ENCODE measurements at places on chromosomes 3 and 15.

DNA sequence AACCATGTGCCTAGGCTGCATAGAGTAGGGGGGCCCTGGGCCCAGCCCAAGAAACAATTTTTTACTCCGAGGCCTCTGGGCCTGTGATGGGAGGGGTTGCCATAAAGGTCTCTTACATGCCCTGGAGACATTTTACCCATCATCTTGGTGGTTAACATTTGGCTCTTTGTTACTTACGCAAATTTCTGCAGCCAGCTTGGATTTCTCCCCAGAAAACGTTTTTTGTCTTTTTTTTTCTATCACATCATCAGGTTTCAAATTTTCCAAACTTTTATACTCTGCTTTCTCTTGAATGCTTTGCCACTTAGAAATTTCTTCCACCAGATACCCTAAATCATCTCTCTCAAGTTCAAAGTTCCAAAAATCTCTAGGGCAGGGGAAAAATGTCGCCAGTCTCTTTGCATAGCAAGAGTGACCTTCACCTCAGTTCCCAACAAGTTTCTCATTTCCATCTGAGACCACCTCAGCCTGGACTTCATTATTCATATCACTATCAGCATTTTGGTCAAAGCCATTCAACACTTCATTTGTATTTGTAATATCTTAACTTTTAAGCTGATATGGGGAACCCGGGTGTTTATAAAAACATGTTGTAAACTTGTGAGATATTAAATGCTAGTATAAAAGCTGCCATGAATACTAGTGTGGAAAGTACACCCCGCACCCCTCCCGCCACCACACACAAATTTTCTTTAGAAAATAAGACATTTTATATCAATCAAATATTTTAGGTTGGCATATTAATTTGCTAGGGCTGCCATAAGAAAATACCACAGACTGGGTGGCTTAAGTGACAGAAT lies 56.0 kb upstream of the PLSCR4 start:
- DNase-seq: no peak

GRCh38 chr3:166837535-166837934 lies 542.6 kb downstream of the ZBBX start:
- DNase-seq: no peak

DNA sequence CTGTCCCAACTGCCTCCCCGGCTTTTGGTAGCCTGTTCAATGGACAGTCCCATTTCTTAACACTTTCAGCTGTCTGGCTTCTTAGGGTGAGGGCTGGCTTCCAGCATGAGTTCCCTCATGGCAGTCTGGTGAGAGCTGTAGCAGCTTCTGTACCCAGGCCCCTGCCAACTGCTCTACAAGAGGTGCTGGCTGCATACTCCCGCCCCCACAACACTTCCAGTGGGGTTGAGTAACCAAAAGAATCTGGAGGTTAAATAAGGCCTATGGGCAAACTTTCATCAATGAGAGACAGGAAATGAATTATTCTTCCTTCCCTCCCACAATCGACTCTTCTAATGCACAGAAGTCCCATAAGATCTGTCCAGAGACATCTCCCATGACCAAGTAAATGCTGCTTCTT lies 145.0 kb downstream of the NEK10 start:
- no peak for DNase-seq

DNA sequence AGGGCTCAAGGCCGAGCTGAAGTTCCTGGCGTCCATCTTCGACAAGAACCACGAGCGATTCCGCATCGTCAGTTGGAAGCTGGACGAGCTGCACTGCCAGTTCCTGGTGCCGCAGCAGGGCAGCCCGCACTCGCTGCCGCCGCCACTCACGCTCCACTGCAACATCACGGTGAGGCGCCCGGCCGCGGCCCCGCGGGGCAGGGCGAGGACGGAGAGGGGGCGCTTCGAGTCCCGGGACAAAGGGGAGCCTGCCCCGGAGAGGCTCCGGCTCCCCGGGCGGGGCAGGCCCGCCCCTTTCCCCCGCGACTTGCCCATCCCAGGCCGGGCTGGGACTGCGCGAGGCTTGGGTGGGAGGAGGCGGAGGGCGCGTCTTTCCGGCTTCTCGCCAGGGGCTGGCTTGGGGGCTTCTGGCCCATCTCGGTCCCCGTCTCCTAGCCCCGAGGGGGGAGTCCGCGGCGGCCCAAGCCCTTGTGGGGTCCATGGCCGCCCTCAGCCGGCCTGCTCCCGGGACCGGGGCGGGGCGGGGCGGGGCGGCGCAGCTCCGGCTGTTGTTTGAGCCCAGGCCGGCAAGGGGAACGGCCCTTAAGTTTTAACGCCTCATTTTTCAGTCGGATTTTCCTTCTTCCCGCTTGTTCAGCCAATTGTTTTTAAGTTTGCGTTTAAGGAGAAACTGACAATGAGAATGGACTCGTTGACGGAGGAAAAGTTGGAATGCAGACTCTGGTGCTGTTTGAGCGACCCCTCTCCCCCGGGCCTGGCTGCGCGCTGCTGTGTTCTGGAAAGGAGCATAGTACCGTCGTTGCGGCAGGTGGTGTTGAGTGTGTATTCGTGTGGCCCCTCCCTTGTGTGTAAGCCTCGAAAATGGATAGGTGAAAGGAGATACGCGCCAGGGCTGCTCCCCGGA lies 683 bp downstream of the UBE2Q2 start:
- peak; percentile 28 for DNase-seq

DNA sequence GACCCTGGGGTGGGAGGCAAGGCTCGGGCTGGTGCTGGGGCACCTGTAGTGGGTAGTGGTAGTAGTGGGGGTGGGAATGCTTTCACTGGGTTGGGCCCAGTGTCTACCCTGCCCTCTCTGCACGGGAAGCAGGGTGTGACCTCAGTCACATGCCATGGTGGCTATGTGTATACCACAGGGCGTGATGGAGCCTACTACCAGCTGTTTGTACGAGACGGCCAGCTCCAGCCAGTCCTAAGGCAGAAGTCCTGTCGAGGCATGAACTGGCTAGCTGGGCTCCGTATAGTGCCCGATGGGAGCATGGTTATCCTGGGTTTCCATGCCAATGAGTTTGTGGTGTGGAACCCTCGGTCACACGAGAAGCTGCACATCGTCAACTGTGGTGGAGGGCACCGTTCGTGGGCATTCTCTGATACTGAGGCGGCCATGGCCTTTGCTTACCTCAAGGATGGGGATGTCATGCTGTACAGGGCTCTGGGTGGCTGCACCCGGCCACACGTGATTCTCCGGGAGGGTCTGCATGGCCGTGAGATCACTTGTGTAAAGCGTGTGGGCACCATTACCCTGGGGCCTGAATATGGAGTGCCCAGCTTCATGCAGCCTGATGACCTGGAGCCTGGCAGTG lies 5.2 kb downstream of the DALRD3 start:
- DNase-seq: no peak

DNA sequence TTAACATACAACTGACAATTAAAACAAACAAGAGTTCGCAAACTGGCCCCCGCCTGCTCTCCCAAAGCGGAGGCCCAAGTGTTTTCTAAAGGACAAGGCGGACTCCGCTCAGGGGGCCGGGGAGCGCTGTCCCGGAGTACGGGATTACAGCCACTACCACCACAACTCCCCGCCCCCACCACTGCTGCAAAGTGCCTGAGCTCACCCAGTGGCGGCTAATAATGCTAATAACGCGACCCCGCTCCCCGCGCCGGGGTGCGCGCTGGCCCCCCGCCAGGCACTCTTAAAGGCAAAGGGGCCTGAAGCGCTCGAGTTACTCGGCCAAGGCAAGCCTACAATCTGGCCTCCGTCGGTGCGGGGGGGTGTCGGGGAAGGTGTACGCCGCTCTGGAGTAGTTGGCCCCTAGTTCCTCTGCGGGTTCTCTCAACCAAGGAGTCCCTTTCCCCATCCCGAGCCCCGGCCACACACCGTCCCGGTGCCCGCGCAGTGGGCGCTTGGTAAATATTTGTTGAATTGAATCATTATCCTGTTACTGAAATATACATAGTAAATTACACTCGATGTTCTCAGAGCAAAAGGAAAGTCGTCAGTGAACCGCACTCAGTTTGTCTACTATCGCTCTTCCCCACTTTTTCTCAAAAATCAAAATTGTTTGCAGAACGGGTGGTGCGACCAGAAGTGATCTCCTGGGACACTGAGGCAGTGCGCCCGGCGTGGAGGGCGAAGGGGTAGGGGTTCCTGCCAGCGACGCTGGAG lies 827 bp downstream of the WNT5A start:
- DNase-seq: no peak

DNA sequence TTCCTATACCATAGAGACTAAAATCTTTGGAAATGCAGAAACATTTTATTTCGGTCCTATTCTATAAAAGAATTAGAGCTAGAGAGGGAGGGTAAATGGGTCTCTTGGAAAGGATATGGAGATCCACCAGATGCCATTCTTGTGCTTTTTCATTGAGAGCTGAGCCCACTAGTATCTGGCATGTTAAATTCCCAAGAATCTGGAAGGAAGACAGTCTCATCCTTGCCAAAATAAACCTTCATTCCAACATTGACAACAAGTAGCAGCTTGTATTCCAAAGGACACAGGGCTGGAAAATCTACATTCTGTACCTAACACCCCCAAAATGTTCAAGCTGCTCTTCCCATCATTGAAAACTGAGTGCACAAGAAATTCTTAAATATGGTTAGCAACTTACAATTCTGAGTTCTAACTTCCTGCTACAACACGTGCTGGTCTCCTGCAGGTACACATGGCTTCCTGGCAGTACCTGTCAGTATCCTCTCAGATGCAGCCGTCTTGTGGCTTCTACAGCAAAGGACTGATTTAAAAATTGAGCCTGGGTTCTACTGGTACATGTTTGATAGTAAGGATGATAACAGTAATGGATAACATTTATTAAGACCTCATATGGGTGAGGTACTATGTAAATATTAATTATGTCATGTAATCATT lies 348.1 kb downstream of the SV2B start:
- no peak for DNase-seq

- DNase-seq: no peak
Observed at GRCh38 chr3:89490129-89490528, 382.7 kb downstream of the EPHA3 start.

GRCh38 chr15:92524161-92524560 lies 130.5 kb downstream of the ST8SIA2 start:
- no peak for DNase-seq
